Stimulated activated CD4-positive, alpha-beta T cell treated with anti-CD3 and anti-CD28 coated beads, Interleukin-1b, Interleukin-23, amount 100 ng/mL, for 1 hour (primary cell): ENCODE measurements at places on chromosomes 11 and 22.

GRCh38 chr11:62842171-62842741 lies 2.9 kb upstream of the WDR74 start:
- DNase-seq = no peak

DNA sequence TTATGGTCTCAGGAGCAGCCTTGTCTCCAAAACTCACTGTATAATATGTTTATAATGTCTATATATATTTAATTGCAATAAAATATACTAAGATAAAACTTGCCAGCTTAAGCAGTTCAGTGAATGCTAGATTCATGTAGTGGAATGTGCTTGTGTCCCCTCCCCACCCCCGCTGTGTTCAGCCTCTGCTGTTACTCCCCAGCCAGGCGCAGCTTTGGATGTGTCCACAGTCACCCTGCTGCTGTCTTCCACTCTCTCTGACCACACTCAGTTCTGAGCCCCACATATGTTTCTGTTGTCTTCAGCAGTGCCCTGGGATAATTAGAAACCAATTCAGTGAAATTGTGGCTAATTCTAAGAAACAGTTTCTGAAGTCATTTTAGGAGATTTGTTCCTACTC lies 52.2 kb downstream of the PPFIA1 start:
- no peak for DNase-seq

- DNase-seq = peak; percentile 32
Measured at GRCh38 chr22:22431271-22432220, 77.0 kb downstream of the ZNF280B start.

GRCh38 chr11:122271745-122272144 lies 155.7 kb upstream of the BLID start:
- DNase-seq = no peak

DNA sequence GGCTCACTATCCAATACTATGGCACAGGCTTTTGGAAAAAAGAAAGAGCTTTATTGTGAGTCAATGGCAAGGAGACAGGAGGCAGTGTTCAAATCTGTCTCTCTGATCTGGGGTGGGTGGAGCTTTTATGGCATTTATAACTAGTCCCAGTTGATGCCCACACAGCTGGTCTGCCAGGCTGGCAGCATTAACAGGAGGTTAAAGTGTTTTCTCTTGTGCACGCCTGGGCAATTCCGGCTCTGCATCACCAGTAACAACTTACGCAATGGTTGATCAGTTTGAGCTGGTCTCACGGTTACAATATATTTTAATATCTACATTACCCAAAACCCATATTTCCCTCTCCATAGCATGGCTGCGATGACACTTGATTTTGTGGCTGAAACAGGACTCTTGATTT lies 15.1 kb upstream of the SMIM38 start:
- DNase-seq = no peak

GRCh38 chr11:130308886-130309285 lies 5.8 kb downstream of the ZBTB44 start:
- no peak for DNase-seq
